ENCODE measurements at places on chromosomes 6 and 20. TPM values are rescaled to one million over a fixed set of nuclear protein-coding genes. Genes with fewer than 3 reads are reported as not detected.

- H3K4me3 ChIP-seq: peak overlapping the region; percentile 63
- peak overlapping the region; percentile 83 for H3K27ac ChIP-seq
- no peak for DNase-seq
- H3K36me3 ChIP-seq: no peaks in the 10 kb centered on the region
- no peaks in the 10 kb centered on the region for H3K27me3 ChIP-seq
Observed at GRCh38 chr6:118709859-118710350, 58.5 kb upstream of the CEP85L start.

DNA sequence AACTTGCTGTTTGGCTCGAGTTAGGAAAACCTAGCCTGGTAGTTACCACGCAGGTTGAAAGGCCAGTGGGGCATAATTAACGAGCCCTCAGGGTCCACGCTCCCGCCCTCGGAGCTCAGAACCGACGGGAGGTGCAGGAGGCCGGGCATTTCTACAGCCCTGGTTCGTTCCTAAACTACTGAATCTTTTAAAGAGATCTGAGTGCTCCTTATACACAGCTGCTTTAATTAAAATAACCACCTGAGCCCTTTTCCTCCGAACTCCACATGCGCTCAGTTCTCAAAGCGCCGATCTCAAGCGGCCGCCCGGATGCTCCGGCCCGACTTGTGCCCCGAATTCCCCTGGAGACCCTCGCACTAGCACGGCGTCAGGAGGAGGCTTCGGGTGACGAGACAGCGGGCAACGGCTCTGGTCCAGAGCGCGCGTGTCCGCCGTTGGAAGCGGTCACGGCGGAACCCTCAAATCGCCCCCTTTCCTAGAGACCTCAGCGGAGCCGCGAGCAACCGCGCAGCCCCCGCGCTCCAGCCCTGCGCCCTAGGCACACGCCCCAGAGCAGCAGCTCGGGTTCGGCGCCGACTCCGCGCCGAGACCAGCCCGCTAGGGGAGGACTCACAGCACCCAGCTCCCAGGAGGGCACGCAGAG is 397 bp downstream of the WDR27 start:
- H3K27me3 ChIP-seq: no peaks in the 10 kb centered on the region
- H3K4me1 ChIP-seq: peaks cover 37% of the 10 kb centered on the region
- peak overlapping the region; percentile 99 for H3K27ac ChIP-seq

TAGAP gene
- total RNA-seq: 0.75 TPM

DNA sequence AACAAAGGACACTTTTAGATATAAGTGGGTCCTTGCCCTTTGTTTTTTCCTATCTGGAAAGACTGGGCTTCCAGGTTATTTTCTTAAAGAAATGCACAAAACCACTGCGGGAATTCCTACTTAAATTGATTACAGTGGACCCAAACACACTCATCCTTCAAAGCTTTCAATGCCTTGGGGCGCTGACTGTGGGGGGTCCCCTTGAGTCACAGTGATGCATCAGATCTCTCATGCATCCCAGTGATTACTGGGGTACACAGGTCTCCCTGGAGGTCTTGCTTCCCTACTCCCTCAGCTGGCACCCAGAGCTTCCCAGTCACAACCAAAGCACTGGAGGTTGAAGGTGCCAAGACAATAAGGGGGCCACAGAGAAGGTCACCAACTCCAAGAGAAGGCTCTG is 20.7 kb downstream of the ABHD12 start:
- no peak overlapping the region for H3K27ac ChIP-seq
- no peaks in the 10 kb centered on the region for H3K27me3 ChIP-seq
- no peak overlapping the region for H3K4me3 ChIP-seq
- no peaks in the 10 kb centered on the region for H3K36me3 ChIP-seq
- H3K4me1 ChIP-seq: no peaks in the 10 kb centered on the region
- no peak for DNase-seq

RAB32 gene
- total RNA-seq: 3.8 TPM

- no peak for DNase-seq
- H3K36me3 ChIP-seq: no peaks in the 10 kb centered on the region
- no peak overlapping the region for H3K4me3 ChIP-seq
- no peaks in the 10 kb centered on the region for H3K27me3 ChIP-seq
- H3K4me1 ChIP-seq: no peaks in the 10 kb centered on the region
Observed at GRCh38 chr6:85364344-85364743, 85.5 kb upstream of the NT5E start.

GRCh38 chr20:60066438-60066823 is 108.2 kb downstream of the CDH26 start:
- H3K4me3 ChIP-seq: no peak overlapping the region
- no peaks in the 10 kb centered on the region for H3K36me3 ChIP-seq
- H3K4me1 ChIP-seq: peaks cover 23% of the 10 kb centered on the region

GRCh38 chr6:68038815-68039408 is 596.2 kb upstream of the ADGRB3 start:
- H3K27ac ChIP-seq: no peak overlapping the region
- no peak overlapping the region for H3K4me3 ChIP-seq
- no peaks in the 10 kb centered on the region for H3K36me3 ChIP-seq
- DNase-seq: no peak
- no peaks in the 10 kb centered on the region for H3K4me1 ChIP-seq
- no peaks in the 10 kb centered on the region for H3K27me3 ChIP-seq

PRL gene
- not detected for total RNA-seq

PTCRA gene
- not detected for total RNA-seq

- H3K27me3 ChIP-seq: peaks cover 6% of the 10 kb centered on the region
- peak; percentile 45 for DNase-seq
- no peak overlapping the region for H3K27ac ChIP-seq
Observed at GRCh38 chr20:57195469-57196100, 70.9 kb downstream of the BMP7 start.

DNA sequence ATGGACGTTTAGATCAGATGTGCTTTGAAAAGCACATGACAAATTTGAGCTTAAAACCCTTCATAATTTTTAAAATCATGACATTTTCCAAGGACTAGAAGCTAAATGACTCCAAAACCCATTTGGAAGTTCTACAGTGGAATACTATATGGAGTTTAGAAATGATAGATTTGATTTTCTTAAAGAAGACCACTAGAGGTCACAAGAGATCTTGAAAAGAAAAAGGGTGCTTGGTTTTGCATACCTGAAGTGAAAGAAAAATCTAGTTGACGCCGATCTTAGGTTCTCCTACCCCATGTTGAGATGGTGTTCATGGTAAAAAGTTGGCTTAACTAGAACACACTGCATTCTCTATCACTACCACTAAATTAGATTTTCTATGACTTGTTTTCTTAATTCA is 31.5 kb downstream of the CFAP61 start:
- peak overlapping the region; percentile 60 for H3K4me3 ChIP-seq
- H3K36me3 ChIP-seq: no peaks in the 10 kb centered on the region
- DNase-seq: no peak
- H3K4me1 ChIP-seq: peaks cover 16% of the 10 kb centered on the region

GRCh38 chr6:17480476-17480875 is 87.1 kb downstream of the CAP2 start:
- peaks cover 22% of the 10 kb centered on the region for H3K36me3 ChIP-seq
- H3K27ac ChIP-seq: peak overlapping the region; percentile 88
- DNase-seq: no peak
- peaks cover 56% of the 10 kb centered on the region for H3K4me1 ChIP-seq
- H3K4me3 ChIP-seq: no peak overlapping the region

SAPCD1 gene
- total RNA-seq: 0.59 TPM
